ENCODE measurements at places on chromosomes 7 and 10. TPM values are rescaled to one million over a fixed set of nuclear protein-coding genes. Genes with fewer than 3 reads are reported as not detected.
A peak's percentile ranks its signal among the peaks of the same experiment; 100 is the strongest.

DNA sequence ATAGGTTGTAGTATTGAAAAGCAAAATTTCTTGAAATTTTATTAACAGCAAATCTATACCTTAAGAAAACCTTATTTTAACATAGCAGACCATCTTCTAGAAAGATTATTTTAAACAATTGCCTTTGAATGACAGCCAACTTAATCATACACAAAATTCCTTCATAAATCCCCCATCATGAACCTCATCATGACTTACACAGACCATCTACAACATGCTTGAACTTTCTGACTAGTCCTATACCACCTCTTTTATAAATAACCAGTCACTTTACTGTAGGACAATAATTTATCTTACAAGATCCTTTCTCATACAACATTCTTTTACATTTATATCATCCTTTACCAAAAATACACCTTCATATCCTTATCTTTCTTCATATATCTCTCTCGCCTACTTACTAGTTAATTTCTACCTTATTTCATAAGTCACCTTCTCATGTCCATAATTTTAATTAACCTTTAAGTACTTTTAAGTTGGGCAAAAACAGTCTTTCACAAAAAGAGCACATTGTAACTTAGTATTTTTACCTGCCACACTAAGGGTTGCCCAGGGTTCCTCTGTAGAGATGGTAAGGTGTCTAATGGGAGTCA is 16.6 kb upstream of the PTN start:
- no peaks in the 10 kb centered on the region for H3K4me1 ChIP-seq
- H3K27ac ChIP-seq: no peak overlapping the region
- H3K4me3 ChIP-seq: no peak overlapping the region
- no peaks in the 10 kb centered on the region for H3K36me3 ChIP-seq

DNA sequence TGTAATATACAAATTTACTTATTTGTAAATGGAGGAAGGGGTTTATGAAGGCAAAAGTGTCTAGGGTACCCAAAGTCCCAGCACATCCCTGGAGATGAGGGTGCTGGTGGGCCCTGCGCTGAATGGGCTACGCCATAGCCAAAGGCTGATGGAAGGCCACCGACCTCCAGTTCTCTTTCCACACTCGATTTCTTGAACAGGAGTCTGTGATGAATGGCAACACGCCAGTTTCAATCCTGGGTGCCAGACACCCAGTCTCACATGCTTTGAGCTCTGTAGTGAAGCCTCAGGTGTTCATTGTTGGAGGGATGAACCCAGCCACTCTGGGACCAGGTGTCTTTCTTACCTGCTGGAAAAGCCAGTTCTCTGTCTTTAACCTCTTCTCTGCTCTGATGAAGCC is 752 bp downstream of the LRMDA start:
- DNase-seq: peak; percentile 55
- peaks cover 41% of the 10 kb centered on the region for H3K4me1 ChIP-seq
- peak overlapping the region; percentile 84 for H3K27ac ChIP-seq
- H3K4me3 ChIP-seq: peak overlapping the region; percentile 75

DNA sequence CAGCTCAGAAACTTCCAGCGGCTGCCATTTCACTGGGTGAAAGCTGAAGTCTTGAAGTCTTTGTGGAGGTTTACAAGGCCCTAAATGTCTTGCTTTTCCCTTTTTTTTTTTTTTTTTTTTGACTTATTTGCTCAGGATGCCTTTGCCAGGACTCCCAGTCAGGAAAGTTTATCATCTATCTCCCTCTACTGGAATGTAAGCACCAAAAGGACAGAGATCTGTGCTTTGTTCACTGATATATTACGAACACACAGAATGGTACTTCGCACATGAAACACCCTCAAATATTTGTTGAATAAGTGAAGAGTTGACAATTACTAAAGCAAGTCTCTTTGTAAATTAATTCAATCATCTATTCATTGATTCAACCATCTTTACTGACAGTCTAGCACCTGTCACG is 23.2 kb downstream of the ABCB4 start:
- H3K27ac ChIP-seq: no peak overlapping the region
- H3K27me3 ChIP-seq: no peaks in the 10 kb centered on the region
- H3K4me1 ChIP-seq: no peaks in the 10 kb centered on the region
- H3K36me3 ChIP-seq: no peaks in the 10 kb centered on the region
- DNase-seq: no peak

- H3K36me3 ChIP-seq: peaks cover 3% of the 10 kb centered on the region
- no peak for DNase-seq
- H3K4me1 ChIP-seq: no peaks in the 10 kb centered on the region
- no peak overlapping the region for H3K4me3 ChIP-seq
Observed at GRCh38 chr7:27651702-27652101, 11.0 kb downstream of the HIBADH start.

GRCh38 chr7:101666741-101667140 is 37.6 kb upstream of the MYL10 start:
- no peak overlapping the region for H3K27ac ChIP-seq
- DNase-seq: no peak
- H3K4me3 ChIP-seq: no peak overlapping the region
- H3K4me1 ChIP-seq: no peaks in the 10 kb centered on the region
- no peaks in the 10 kb centered on the region for H3K27me3 ChIP-seq
- H3K36me3 ChIP-seq: no peaks in the 10 kb centered on the region

- H3K4me1 ChIP-seq: peaks cover 19% of the 10 kb centered on the region
- DNase-seq: no peak
- no peaks in the 10 kb centered on the region for H3K36me3 ChIP-seq
- H3K4me3 ChIP-seq: no peak overlapping the region
Observed at GRCh38 chr7:155466814-155467733, 9.1 kb downstream of the EN2 start.

DNA sequence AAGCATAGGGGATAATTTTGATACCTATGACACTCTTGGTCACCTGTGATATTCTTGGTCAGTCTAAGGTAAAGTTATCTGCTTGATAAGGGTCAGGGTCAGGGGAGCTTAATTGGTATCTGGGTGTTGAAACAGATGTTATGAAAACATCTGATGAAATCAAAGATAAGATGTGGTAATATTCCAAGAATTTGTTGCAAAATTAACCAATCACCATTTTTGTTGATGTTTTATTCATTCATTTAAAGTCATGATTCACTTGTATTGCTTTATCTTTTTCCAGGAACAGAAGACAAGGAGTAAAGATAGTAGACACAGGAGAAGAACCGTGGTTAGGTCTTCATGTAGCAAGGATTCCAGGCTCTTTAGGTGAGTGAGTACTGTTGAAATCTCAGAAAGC is 103.1 kb downstream of the SEMA3C start:
- H3K36me3 ChIP-seq: no peaks in the 10 kb centered on the region
- DNase-seq: no peak
- no peak overlapping the region for H3K27ac ChIP-seq
- no peaks in the 10 kb centered on the region for H3K27me3 ChIP-seq
- no peaks in the 10 kb centered on the region for H3K4me1 ChIP-seq

- no peaks in the 10 kb centered on the region for H3K27me3 ChIP-seq
- H3K4me3 ChIP-seq: no peak overlapping the region
- DNase-seq: no peak
- peaks cover 39% of the 10 kb centered on the region for H3K4me1 ChIP-seq
Observed at GRCh38 chr10:97515271-97515978, 16.7 kb downstream of the UBTD1 start.

DNA sequence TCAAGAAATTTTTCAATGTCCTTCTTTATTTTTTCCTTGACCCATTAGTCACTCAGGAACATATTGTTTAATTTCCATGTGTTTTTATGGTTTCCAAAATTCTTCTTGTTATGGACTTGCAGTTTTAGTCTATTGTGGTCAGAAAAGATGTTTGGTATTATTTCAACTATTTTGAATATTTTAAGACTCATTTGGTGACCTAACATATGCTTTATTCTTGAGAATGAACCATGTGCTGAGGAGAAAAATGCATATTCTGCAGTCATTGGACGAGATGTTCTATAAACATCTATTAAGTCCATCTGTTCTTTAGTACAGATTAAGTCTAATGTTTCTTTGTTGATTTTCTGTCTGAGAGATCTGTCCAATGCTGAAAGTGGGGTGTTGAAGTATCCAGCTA is 42.3 kb upstream of the MDFIC start:
- H3K27ac ChIP-seq: no peak overlapping the region
- no peak overlapping the region for H3K4me3 ChIP-seq
- no peak for DNase-seq
- no peaks in the 10 kb centered on the region for H3K27me3 ChIP-seq

DNA sequence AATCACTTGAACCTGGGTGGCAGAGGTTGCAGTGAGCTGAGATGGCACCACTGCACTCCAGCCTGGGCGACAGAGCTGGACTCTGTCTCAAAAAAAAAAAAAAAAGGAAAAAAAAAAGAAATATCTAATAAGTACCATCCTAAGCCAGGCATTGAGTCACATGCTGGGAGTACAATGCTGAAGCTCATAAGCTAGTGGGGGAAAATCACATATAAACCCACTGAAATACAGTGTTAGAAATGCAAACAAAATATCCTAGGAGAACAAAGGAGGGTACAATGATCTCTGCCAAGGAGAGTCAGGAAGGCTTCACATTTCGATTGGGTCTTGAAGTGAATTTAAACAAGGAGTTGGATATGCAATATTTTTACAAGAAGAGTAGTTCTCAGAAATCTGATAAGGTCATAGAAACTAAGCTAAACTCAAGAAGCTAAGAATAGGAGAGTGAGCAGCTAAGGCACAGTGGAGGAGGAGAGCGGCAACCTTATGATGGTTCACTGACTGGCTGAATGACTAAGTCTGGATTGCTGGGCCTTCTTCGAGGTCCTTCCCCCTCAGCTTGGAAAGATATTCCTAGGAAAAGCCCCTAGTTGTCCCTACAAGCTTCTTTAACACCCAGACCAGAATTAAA is 115.5 kb downstream of the PHTF2 start:
- no peak for DNase-seq
- H3K27ac ChIP-seq: no peak overlapping the region
- H3K4me3 ChIP-seq: no peak overlapping the region
- H3K36me3 ChIP-seq: peaks cover 4% of the 10 kb centered on the region
- H3K27me3 ChIP-seq: no peaks in the 10 kb centered on the region
- H3K4me1 ChIP-seq: no peaks in the 10 kb centered on the region

DNA sequence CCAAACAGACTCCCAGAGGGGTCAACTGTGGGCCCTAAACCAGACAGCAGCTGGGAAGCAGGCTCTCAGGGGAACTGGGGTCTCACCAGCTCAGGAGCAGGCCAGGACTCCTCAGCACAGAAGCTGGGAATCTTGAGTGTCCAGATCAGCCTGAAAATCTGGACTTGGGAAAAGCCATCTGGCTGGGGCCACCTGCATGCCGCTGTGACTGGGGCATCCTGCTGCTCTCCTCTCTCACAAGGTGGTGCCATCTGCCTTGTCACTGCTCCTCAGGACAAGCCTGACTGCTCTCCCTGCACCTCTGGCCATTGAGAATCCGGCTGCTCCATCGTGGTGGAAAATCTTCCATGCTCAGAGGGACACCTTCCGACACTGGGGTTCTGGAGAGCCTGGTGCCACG is 141.4 kb downstream of the PLPP4 start:
- H3K27me3 ChIP-seq: no peaks in the 10 kb centered on the region
- no peak overlapping the region for H3K27ac ChIP-seq
- no peak for DNase-seq
- no peak overlapping the region for H3K4me3 ChIP-seq

DNA sequence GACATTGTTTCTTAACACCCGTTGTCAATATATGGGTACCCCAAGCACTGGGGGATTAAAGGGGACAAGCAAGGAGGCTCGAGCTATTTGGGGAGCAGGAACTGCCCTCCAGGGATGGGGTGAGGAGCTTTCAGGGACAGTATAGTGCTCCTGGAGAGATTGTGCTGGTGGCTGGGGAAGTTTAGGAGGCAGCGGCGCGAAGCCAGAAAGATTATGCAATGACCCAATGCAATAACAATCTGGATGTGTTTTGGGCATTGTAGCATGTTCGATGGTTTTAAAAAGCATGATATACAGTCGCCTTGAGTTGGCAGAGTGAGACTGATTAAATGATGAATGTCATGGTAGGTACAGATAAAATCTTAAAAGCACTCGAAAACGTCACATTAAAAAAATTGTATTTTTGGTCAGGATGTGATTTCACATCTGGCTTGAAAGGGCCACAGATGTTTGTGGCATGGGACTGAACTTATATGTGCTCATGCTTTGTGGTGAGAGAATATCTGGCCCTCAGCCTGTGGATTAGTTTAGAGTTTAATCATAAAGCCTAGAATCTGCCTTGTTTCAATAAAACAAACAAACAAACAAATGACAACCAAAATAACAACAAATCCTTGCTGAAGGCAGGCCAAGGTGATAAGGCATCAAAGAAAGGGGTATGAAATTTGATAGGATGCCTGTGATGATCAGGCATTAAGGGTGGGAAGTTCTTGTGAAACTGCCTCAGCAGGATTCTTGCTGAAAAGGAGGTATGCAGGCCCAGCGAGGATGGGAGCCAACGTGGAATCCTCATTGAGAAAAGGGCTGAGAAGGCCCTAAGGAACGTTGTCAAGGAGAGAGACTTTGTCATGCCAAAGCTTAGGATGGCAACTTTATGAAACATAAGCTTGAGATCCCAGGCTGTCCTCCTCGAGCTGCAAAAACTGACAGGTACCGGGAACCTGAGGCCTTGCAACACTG is 417.1 kb upstream of the KLF6 start:
- no peaks in the 10 kb centered on the region for H3K36me3 ChIP-seq
- H3K27me3 ChIP-seq: no peaks in the 10 kb centered on the region
- peaks cover 3% of the 10 kb centered on the region for H3K4me1 ChIP-seq
- no peak overlapping the region for H3K27ac ChIP-seq

DNA sequence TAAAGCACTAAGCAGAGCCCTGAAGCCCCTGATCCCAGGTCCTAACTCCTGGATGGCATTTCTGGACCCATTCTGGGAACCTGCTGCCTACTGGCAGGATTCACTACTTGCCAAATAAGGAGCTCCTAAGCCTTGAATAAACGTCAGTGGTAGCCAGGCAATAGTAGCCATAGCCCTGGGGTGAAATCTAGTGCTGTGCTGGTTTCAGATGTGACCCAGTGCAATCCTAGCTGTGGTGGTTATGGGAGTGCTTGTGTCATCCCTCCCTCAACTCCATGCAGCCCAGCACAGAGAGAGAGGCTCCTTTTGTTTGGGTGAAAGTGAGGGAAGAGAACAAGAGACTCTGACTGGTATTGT is 43.7 kb downstream of the PCLO start:
- H3K36me3 ChIP-seq: no peaks in the 10 kb centered on the region
- H3K4me1 ChIP-seq: no peaks in the 10 kb centered on the region
- DNase-seq: no peak
- no peak overlapping the region for H3K27ac ChIP-seq

DNA sequence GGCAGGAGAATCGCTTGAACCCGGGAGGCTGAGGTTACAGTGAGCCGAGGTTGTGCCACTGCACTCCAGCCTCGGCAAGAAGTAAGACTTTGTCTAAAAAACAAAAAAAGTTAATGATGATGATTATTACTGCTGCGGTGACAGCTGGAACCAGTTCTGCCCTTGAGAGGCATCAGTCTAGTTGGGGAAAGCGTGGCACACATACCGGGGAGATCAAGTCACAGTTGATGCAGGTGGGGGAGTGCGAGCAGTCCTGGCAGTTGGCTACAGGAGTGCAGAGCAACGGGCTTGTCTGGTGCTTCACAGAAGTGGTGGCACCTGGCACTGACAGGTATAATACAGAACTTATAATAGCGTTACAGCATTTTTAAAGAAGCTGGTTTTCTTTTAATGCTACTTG is 173.0 kb downstream of the ARHGAP21 start:
- no peak overlapping the region for H3K27ac ChIP-seq
- no peak for DNase-seq
- H3K4me1 ChIP-seq: no peaks in the 10 kb centered on the region
- H3K27me3 ChIP-seq: no peaks in the 10 kb centered on the region

The AZGP1 gene
- 87.7 TPM for total RNA-seq

The IL6 gene
- total RNA-seq: 6.5 TPM

The CNNM1 gene
- 0.69 TPM for total RNA-seq

The TET1 gene
- total RNA-seq: 2.1 TPM

The DIP2C gene
- 17.3 TPM for total RNA-seq

The INA gene
- total RNA-seq: not detected

The EBLN1 gene
- total RNA-seq: not detected

The GRID1 gene
- 3.0 TPM for total RNA-seq

The SHH gene
- 10.1 TPM for total RNA-seq

The CEP41 gene
- 11.3 TPM for total RNA-seq

All from upper lobe of right lung (tissue), 1 donor.